ENCODE measurements at places on chromosomes 11 and 22.

DNA sequence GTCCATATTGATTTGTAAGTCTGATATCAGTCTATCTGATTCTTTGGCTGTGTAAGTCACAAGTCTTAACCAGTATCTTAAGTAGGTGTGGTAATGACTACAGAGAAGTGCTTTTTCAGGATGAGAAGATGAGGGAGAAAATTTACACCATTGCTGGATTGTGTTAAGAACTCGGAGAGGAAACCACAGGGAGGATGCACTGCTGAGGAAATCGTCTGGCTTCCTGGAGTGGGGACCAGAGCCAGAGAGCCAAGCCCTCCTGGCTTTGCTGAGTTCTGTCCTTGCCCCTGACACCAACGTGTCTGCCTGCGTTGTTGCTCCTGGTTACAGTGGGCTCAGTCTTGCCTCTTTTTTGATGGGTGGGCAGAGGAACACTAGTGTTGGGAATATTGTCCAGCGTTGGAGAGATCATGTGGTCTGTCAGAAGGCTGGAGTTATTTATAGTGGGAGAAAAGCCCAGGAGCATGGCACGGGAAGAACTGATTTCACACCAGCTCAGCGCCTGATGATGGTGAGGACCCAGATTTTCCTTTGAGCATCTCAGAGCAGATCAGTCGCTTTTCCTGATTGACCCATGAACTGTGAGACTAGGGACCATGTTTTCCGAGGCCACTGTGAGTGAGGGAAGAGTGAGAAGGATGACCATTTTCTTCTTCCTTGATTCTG is 29.6 kb downstream of the MARK2 start:
- DNase-seq = no peak

- DNase-seq = no peak
Observed at GRCh38 chr11:74319139-74319816, 7.8 kb upstream of the P4HA3 start.

- no peak for DNase-seq
Observed at GRCh38 chr11:36513965-36514364, 3.9 kb upstream of the TRAF6 start.

DNA sequence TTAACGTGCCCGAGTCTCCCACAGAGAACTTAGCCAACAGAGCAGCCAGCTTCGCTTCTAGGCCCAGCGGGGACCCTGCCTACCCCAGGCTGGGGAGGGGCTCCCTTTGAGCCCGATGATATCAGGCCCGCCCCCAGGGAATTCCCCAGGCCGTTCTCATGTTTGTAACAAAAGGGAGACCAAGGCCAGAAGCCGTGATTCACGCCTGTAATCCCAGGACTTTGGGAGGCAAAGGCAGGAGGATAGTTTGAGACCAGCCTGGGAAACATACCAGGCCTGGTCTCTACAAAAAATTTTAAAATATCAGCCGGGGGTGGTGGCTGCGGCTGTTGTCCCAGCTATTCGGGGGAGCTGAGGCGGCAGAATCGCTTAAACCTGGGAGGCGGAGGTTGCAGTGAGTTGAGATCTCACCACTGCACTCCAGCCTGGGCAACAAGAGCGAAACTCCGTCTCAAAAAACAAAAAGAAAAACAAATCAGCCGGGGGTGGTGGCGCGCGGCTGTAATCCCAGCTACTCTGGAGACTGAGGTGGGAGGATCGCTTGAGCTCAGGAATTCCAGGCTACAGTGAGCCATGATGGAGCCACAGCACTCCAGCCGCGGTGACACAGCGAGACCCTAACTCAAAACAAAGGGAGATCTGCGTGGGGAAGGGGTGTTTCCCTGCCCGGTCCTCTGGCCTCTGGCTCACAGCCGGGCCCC is 1.7 kb downstream of the DRD4 start:
- no peak for DNase-seq

- DNase-seq = no peak
Observed at GRCh38 chr11:227824-228379, 8.2 kb downstream of the SIRT3 start.

DNA sequence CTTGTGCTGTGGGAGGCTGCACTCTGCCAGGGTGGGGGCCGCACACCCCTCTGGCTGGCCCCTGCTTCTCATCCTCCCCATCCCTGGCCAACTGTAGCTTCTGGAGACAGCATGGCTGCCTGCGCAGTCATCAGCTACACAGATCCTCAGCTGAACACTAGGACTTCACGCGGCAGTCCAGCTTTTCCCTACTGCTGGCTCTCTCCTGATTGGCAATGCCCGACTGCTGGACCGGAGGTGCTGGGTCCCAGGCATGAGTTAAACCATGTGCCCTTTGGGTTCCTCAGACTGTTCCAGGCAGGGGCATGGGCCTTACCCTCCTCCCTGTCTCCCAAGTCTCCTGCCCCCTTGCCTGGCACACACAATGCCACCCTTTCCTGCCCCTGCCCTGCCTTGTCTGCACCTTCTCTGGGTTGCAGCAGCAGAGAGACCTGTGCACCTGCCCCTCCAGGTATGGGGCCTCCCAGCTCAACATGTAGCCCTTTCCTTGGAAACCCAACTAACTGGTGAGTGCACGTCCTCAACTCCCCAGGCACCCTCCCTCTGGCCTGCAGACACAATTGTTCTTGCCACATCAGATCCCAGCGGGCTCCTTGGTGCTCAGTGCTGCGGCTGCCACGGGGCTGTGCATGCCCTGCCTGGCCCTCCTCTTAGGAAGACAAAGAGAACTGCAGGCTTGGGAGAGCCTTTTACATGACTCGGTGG is 1039.2 kb downstream of the TBC1D22A start:
- no peak for DNase-seq

DNA sequence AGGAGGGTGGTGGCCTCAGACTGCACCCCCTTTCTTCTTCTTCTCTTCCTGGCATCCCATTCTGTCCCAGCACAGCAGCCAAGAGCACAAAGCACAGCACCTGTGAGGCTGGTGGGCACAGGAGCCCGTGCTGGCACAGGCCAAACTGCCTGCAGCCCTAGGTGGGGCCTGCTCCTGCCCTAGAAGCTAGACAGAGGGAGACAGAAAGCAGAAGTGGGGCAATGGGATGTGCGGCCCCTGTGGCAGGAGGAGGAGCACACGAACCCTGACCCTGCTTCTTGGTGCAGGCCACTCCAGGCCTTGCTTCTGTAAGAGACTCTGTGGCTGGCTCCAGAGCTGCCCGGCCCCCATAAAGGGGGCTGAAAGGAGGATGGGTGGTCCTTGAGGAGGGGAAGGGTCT is 3.9 kb upstream of the PTS start:
- DNase-seq = no peak

GRCh38 chr22:50506611-50507420 is 686 bp downstream of the LMF2 start:
- DNase-seq = no peak

DNA sequence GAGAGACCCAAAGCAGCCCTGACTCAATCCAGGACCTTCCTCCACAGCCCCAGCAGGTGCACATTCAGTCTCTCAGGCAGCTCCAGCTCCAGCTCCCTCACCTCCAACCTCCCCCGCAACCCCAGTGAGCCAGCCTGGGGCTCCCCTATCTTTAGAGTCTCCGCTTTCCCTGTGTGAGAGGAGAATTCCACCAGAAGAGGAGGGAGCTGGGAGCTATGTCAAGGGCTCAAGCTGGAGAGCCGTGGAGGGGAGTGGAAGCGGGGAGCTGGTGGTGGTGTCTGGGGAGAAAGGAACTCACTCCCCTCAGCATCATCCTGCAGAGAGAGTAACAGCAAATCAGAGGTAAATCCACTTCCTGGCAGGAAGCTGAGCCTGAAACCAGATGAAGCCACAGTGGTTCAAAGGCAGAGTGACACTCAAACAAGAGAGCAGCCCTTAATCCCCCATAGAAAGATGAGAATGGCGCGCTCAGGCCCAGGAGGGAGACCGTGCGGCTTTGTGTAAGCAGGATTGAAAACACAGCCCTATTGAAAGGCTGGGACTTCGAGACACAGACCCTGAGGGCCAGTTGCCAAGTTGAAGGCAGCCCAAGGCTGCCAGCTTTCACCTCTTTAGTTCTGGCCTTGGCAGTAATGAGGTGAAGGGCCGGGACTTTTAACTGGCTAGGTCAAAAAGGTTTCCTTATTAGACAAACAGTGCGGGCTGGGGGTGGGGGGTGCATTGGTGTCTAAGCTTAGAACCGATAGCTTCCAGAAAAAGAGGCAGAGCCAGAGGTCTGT is 21.4 kb upstream of the CDON start:
- DNase-seq = no peak

DNA sequence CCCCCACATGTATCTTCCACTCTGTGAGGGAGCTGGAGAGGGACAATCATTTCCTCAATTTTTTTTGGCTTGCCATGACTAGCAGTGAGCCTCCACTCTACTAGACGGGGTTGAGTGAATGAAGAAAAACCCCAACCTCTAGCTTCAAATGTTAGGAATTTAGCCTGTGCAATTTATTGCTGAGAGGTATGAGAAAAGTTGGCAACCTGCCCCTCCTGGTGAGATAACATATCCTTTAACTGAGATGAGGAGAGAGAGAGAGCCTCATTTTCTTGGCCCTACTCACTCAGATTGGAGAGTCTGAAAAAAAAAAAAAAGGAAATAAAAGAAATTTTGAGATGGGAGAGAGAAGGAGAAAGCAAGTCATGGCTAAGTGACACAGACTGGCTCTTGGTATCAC is 218.2 kb upstream of the CARD18 start:
- DNase-seq = no peak

- DNase-seq = peak; percentile 53
Observed at GRCh38 chr22:43455846-43456245, 44.0 kb downstream of the MPPED1 start.

Measured in left kidney (tissue), 8 donors.